ENCODE measurements at places on chromosomes 7 and 10.

- DNase-seq: no peak
Observed at GRCh38 chr10:184911-185310, 49.7 kb downstream of the ZMYND11 start.

DNA sequence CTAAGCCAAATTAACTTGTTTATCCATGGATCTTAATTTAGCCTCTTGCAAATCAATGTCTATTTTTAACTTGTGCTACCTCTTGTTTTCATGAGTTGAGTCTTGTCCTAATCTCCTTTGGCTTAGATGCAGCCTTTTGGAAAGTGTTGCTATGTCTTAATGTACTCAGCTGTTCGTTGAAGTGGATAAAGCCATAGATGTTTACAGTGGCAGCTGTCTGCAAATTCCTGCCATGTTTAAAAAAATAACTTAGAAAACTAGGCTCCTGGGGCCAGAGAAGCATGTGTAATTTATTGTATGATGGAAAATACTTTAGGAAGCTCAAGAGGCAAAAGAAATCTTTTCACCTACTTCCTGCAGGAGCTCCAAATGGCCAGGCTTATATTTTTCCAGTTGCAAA, 253.1 kb upstream of the RHOBTB1 start:
- no peak for DNase-seq

GRCh38 chr10:17497446-17498030, 43.1 kb upstream of the ST8SIA6 start:
- DNase-seq: no peak

DNA sequence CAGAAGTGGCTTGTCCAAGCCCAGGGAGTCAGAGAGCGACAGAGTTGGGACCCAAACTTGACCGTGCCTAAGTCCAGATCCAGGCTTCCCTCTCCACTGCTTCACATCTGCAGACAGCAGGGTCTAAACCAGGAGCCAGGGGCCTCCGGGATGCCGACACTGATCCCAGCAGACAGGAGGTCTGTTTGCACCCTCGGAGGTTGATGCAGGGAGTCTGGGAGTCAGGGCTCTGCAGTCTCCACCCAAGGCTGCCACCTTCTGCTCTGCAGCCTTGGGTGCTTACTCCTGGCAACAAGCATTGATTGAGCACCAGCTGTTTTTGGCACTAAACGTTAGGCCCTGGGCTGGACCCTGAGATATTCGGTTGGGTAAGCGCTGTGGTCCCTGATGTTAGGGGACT, 21.0 kb downstream of the ELFN1 start:
- DNase-seq: no peak

GRCh38 chr10:67695555-67695954, 440 bp downstream of the CTNNA3 start:
- DNase-seq: no peak

- no peak for DNase-seq
Observed at GRCh38 chr10:22684699-22685098, 29.7 kb downstream of the PIP4K2A start.

DNA sequence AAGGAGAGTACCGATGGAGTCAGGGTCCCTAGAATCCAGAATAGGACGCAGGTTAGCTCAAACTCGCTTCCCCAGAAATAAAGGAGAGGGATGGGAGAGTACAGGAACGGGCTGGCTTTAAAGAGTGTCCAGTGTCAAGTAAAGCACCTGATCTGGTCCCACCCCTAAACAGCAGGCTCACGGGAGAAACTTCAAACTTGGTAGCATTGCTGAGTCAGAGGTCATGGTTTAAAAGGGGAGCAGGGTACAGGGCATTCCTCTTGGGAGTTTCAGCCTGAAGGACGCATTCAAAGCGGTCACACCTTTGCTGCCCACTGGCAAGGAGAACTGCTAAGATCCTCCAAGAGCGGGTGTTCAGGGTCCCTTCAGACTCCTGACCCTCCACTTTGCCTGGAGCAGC, 140.7 kb downstream of the GLI3 start:
- no peak for DNase-seq

- DNase-seq: no peak
Observed at GRCh38 chr7:128206017-128206746, 34.9 kb upstream of the LEP start.

- no peak for DNase-seq
Observed at GRCh38 chr7:158315326-158315725, 272.3 kb downstream of the PTPRN2 start.

DNA sequence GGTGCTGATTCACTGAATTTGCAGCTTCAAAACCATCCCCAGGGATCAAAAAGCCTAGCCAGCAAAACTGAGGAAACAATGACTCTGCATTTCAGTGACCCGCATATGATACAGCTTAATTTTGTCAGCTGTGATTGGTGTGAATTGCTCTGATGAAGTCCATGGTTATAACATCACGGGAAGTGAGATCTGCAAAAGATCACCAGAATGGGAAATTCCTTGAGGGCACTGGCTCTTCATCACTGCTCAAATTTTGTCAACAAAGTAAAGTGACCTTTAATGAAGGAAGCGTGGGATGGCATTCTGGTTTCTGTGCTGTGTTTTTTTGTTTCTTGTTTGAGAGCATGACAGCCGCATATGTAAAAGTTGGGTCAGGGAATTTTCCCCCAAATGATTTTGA, 745.9 kb downstream of the GATA3 start:
- DNase-seq: no peak

GRCh38 chr10:7541137-7542087, 125.4 kb downstream of the ITIH5 start:
- DNase-seq: no peak

GRCh38 chr10:52769966-52770365, 2.6 kb downstream of the MBL2 start:
- no peak for DNase-seq

DNA sequence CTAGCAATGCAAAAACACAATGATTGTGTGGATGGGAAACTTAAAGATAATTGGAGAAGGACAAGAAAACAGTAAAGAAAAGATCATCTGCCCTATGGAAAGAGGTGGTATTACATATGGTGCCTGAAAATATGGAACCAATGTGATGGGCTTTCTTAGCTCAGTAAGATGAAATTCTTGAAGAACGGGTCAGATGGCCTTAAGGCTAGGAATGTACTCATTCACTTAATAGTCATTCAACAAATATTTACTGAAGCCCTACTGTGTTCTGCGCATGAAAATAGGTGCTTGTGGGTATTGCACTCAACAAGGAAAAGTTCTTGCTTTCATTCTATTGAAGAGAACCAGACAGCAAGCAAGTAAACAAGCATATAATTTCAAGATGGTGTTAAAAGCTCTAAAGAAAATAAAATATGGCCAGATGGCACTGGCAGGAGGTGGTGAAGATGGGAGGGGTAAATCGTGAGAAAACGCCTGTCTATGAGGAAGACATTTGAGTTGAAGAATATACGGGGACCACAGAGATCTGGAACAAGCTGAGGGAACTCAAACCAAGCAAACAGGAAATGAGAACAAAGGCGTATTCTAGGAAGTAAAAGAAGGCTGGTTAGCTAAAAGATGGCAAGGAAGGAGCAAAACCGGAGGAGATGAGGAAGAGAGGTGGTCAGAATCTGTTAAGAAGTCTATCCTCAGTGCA, 179.7 kb downstream of the ANK3 start:
- DNase-seq: no peak

DNA sequence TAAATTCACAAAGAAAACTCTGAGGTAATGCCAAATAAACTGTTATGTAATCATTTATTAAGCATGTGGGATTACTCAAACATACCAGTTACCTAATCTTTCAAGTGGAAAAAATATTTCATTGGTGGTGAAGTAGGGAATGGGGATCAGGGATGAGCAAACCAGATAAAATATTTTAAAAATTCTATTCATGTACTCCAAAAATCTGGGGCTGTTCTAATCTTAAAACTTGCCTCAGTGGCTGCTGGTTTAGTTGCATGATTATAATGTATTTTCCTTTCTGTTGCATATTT, 19.5 kb downstream of the LMOD2 start:
- DNase-seq: no peak

DNA sequence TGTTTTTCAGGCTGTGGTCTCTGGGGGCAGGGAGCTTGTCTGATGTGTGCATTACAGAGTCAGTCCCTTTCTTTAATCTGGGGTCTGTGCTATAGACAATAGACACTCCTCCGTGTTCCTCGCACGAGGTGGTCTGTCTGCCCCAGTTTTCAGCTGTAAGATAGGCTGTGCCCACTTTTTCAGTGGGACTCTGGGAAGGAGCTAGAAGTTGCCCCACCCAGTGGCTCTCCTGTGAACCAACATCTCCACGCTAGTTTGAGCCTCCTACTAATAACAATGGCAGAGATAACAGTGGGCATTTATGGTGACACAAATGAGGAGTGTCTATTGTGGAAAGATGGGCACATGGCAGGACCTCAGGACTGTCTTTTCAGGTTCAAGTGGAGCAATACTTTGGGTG, 44.0 kb downstream of the ADRB1 start:
- no peak for DNase-seq

DNA sequence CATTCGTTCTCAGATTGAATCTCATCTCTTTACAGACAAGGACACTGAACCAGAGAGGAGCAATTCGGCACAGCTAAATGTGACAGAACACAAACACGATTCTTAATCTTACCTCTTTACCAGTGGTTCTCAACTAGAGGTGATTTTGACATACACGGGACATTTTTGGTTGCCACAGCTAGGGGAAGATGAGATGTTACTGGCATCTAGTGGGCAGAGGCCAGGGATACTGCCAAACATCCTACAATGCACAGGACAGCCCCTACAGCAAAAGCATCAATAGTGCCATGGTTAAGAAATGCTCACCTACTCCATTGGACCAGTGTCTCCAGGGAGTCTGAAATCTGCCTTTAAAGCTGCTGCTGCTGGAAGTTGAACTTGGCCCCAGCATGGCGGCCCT, 27.3 kb downstream of the PDE1C start:
- no peak for DNase-seq

- DNase-seq: no peak
Observed at GRCh38 chr7:15610503-15610902, 48.7 kb upstream of the AGMO start.

DNA sequence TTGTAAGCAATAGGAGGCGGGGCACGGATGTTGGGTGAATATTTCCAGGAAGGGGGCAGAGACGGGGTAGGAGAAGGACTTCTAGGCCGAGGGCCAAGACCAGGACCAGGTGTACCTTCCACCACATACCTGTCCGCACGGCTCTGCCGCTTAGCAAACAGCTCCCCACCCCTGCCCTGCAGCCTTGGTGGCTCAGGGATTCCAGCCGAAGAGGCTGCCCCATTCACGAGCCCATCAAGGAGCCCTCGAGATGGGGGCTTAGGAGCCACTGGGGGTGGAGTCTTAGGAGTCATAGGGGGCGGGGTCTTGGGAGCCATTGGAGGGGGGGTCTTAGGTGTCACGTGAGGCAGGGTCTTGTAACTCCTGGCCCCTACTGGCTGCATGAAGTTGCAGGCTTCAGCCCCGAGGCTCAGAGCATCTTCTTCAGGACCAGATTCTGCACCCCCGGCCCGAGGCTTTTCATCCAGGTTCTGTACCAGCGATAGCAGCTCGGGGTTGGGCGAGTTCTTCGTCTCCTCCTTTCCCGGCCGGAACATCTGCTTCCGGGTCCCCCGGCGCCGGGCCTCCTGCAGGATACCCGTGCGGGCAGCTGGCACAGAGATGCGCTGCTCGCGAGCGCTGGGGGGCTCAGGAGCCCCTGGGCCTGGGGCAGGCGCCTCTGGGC, 6.1 kb upstream of the MYOZ1 start:
- no peak for DNase-seq

DNA sequence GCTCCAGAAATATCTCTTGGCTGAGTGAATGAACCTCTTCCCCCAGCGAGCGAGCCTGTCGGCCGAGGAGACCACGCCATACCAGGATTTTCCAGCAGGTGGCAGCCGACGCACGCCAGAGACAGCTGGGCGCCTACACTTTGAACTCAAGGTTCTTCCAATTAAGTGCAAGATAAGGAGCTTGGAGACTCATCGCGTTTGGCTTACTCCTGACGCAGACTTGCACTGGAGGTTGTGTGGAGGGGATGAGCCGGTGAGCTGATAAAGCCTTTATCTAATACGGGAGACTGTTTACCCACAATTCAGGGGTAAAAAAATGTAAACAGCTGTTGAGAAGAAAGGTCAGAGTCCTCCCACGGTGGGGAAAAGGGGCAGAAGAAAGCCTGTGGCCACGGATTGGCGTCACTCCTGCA, 45.9 kb upstream of the EMX2 start:
- DNase-seq: peak; percentile 38

DNA sequence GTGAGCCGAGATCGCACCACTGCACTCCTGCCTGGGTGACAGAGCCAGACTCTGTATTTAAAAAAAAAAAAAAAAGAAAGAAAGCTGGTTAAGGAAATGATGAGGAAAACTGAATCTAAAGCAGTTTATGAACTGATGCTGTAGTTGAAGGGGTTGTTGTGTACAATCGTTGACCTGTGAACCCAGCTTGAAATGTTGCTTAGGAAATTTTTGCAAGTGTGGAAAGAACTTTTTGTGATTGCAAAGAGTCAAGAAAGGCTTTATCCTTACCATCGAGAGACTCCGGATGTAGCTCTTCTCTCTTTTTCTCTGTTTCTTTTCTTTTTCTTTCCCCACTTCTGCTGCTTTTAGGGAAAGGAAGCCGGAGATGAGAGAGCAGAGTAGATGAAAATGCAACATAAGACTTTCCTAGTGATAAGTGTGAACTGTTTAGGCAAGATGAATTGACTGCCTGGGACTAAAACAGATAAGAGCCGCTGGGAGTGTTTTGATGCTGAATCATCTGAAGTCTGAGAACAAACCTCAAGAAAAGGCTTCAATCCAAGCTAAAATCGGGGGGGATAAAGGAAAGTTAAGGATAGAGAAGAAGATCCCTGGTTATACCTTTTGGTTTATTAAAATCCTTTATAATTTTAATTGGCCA, 69.0 kb downstream of the TAF3 start:
- no peak for DNase-seq
